IMR-90 (cell line): ENCODE measurements at places on chromosomes 2 and 18. TPM values are rescaled to one million over a fixed set of nuclear protein-coding genes. Genes with fewer than 3 reads are reported as not detected.

DNA sequence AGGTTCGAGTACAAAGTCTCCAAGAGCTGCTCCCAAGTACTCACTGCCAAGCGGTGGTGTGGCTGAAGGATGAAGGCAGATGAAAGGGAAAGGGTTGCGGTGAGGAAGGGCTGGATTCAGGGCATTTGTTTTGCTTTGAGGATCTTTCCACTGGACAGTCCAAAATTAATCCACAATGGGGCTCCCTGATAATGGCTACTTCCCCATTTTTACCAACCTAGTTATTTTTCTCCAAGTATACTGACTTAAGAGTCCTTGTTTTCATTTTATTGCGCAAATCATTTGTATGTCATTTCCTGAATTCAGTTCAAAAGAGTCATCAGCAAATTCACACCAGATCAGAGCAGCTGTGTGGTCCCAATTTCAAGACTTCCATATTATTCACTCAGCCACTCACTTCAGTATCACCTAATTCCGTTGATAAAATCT is 464 bp upstream of the SESTD1 start:
- no peak overlapping the region; the same call in 1 of the 2 replicates for H3K27ac ChIP-seq
- no peaks in the 10 kb centered on the region for H3K27me3 ChIP-seq
- peaks cover 2% of the 10 kb centered on the region for H3K4me1 ChIP-seq
- peak overlapping the region; percentile 95 for H3K4me3 ChIP-seq
- DNase-seq = peak; percentile 66

- DNase-seq = no peak
- H3K27me3 ChIP-seq = no peaks in the 10 kb centered on the region
- no peak overlapping the region for H3K4me3 ChIP-seq
- H3K27ac ChIP-seq = no peak overlapping the region
- peaks cover 3% of the 10 kb centered on the region; the same call in 1 of the 2 replicates for H3K4me1 ChIP-seq
- peaks cover 23% of the 10 kb centered on the region for H3K36me3 ChIP-seq
These were observed 132.2 kb downstream of the BIRC6 start for GRCh38 chr2:32489061-32489460.

The TRABD2A gene
- 19.7 and 20.3 TPM in 2 replicates for total RNA-seq

The GPR55 gene
- total RNA-seq = not detected in 2 replicates

DNA sequence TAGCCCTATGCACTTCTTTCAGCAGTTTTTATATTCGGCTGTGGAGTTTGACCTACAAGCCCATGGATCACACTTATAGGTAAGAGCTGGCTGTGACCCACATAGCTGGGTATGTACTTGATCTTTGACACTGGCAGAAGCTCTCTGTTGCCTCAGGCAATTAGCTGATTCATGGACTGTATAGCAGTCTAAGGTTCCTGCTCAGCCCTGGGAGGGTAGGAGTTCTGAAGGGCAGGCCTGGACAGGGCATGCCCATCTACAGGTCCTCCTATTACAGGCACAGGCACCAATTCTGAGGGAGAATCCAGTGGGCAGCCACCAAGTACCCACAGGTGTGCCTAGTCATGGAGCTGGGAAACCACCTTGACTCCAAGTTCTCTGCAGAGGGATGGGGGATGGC is 301.8 kb upstream of the GALNT5 start:
- H3K27ac ChIP-seq = no peak overlapping the region
- H3K4me3 ChIP-seq = no peak overlapping the region
- no peak for DNase-seq
- no peaks in the 10 kb centered on the region for H3K36me3 ChIP-seq
- no peaks in the 10 kb centered on the region for H3K27me3 ChIP-seq

- DNase-seq = no peak
- no peaks in the 10 kb centered on the region; the same call in 1 of the 2 replicates for H3K27me3 ChIP-seq
- no peak overlapping the region for H3K4me3 ChIP-seq
- no peaks in the 10 kb centered on the region for H3K36me3 ChIP-seq
- H3K4me1 ChIP-seq = peaks cover 2% of the 10 kb centered on the region; the same call in 1 of the 2 replicates
- H3K27ac ChIP-seq = no peak overlapping the region
These were observed 286.8 kb downstream of the RBM43 start for GRCh38 chr2:150974864-150975263.

DNA sequence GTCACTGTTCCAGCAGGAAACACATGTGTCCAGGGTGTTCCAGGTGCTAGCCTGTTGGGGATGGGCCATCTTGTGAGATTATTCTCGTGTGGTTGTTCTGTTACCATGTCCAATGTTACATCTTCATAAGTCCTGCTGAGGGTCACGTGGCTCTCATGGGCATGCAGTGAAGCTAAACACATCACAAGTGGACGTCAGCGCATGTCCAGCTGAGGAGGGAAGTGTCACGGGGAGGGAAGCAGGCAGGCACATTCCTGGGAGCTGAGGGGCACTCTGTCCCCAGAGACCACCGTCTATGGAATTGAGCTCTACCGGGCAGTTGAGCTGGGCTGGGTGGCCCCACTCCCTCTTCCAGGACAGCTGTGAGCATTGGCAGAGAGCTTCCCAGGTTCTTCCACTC is 155.3 kb upstream of the TWIST2 start:
- no peak overlapping the region for H3K4me3 ChIP-seq
- DNase-seq = no peak
- H3K4me1 ChIP-seq = peaks cover 1% of the 10 kb centered on the region; the same call in 1 of the 2 replicates
- H3K27me3 ChIP-seq = no peaks in the 10 kb centered on the region
- no peak overlapping the region for H3K27ac ChIP-seq

- no peak overlapping the region for H3K4me3 ChIP-seq
- no peaks in the 10 kb centered on the region for H3K4me1 ChIP-seq
- no peaks in the 10 kb centered on the region for H3K27me3 ChIP-seq
- DNase-seq = no peak
- no peaks in the 10 kb centered on the region for H3K36me3 ChIP-seq
- H3K27ac ChIP-seq = no peak overlapping the region
These were observed 816.8 kb upstream of the CRIM1 start for GRCh38 chr2:35538796-35539195.

- no peak overlapping the region for H3K4me3 ChIP-seq
- H3K36me3 ChIP-seq = no peaks in the 10 kb centered on the region
- H3K27ac ChIP-seq = peak overlapping the region; percentile 75
- DNase-seq = peak; percentile 88
- no peaks in the 10 kb centered on the region for H3K27me3 ChIP-seq
These were observed 3.5 kb upstream of the RNPEPL1 start for GRCh38 chr2:240564561-240565332.

- no peak overlapping the region for H3K27ac ChIP-seq
- no peaks in the 10 kb centered on the region for H3K4me1 ChIP-seq
- H3K36me3 ChIP-seq = no peaks in the 10 kb centered on the region
- no peaks in the 10 kb centered on the region for H3K27me3 ChIP-seq
- no peak overlapping the region for H3K4me3 ChIP-seq
These were observed 24.4 kb downstream of the ZNF892 start for GRCh38 chr2:95231723-95232122.
